Central memory CD8-positive, alpha-beta T cell (primary cell): ENCODE measurements at places on chromosomes 13 and 19.
A peak's percentile ranks its signal among the peaks of the same experiment; 100 is the strongest.

- no peaks in the 10 kb centered on the region for H3K27me3 ChIP-seq
- no peaks in the 10 kb centered on the region for H3K4me1 ChIP-seq
- H3K27ac ChIP-seq: no peak overlapping the region
- no peaks in the 10 kb centered on the region for H3K36me3 ChIP-seq
- no peak for DNase-seq
- no peak overlapping the region for H3K4me3 ChIP-seq
Measured at GRCh38 chr13:35648201-35648600, 171.7 kb upstream of the MAB21L1 start.

DNA sequence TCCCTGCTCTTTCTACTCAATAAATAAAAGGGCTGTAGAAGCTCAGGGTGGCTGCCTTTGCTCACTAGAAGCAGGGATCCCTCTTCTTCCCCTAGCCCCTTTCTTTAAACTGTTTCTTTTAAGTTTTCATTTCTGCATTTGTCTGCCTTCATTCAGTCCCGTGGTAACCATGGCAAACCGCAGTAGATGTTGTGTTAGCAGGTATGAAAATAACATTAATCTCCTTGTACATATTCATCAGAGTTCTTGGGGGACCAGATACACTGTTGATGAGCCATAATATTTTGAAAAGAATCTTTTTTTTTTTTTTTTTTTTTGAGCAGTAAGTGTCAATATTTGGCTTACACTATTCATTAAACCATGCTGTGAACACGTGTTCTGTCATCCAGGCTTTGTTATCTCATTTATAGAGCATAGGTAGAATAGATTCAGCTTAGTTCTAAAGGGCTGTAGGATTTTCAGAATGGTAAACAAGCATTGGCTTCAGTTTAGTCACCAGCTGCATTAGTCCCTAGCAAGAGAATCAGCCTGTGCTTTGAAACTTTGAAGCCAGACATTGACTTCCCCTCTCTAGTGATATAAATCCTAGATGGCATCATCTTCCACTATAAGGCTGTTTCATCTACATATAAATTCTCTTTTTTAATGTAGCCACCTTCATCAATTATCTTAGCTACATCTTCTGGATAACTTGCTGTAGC lies 59.4 kb upstream of the SPRY2 start:
- peak overlapping the region; percentile 54 for H3K4me3 ChIP-seq
- H3K4me1 ChIP-seq: peaks cover 22% of the 10 kb centered on the region
- H3K27me3 ChIP-seq: no peaks in the 10 kb centered on the region

DNA sequence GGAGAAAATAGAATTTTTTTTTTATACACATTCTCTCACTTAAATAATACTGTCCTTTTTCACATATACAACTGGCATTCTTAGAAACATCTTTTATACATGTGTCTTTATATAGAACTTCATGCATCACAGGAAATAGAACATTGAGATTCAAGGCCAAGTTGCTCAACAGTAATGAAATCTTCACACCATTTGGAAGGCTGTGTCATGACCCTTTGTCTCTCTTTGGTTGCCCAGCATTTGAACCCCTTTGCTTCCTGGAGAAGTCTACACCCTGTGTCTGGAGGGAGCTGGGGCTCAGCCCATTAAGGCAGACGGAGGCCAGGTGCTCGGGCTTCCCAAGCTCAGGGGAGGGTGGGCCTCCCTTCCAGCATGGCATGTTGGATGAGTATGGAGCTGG lies 41.1 kb downstream of the B3GLCT start:
- H3K27me3 ChIP-seq: no peaks in the 10 kb centered on the region
- no peak overlapping the region for H3K27ac ChIP-seq
- no peak for DNase-seq
- H3K4me3 ChIP-seq: no peak overlapping the region

DNA sequence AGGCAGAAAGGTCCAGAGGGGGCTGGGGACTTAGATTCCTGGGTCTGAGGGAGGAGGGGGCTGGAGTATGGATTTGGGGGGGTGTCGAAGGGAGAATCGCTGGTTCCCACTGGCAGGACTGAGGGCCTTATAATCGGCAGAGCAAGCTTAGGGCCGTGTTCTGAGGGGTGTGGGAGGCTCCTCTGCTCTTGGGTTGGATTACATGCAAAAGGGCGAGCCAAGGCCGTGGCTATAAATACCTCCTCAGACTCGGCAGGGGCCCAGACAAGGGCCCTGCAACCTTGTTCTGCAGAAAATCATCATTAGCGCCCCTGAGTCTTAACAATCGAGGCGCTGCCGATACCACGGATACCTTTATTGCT lies 707 bp upstream of the MAMSTR start:
- H3K36me3 ChIP-seq: peaks cover 2% of the 10 kb centered on the region
- H3K27me3 ChIP-seq: no peaks in the 10 kb centered on the region
- H3K27ac ChIP-seq: peak overlapping the region; percentile 93
- H3K4me1 ChIP-seq: peaks cover 18% of the 10 kb centered on the region
- DNase-seq: no peak

DNA sequence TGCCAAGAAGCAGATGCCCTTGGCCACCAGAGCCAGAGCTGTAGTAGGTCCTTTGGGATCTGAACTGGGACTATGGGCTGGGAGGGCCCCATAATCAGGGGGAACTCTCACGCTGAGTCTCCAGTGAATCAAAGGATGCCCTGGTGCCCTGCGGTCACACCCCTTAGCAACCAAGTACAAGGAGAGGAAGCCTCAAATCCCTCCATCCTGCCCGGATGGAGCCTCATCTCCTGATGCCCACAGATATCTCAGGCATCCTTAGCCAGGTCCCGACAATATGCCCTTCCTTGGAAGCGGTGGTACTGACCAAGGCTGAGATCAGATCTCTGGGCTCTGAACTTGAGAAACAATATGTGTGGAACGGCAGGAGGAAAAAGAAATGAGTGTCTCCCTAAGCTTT lies 1.7 kb downstream of the PLEKHA4 start:
- H3K4me1 ChIP-seq: no peaks in the 10 kb centered on the region
- peaks cover 1% of the 10 kb centered on the region for H3K36me3 ChIP-seq
- H3K27me3 ChIP-seq: peaks cover 13% of the 10 kb centered on the region
- H3K4me3 ChIP-seq: no peak overlapping the region
- H3K27ac ChIP-seq: no peak overlapping the region
- DNase-seq: no peak

DNA sequence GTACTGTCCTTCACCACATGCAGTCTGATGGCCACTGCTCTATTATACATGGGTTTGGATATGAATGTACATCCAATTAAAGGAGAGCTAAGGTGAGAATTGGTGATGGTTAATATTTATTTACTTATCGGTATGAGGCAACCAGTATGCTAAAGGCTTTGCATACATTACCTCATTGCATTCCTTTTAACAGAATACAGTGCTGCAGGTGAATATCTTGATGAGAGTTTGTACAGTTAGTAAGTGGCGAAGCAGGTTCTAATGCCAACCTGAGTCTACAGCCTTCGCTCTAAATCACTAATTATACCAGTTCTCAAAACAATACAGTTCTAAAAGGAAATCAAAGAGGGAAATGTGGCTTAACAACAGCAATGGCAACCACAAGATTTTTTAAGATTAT lies 284.1 kb downstream of the ITGBL1 start:
- no peak overlapping the region for H3K27ac ChIP-seq
- no peaks in the 10 kb centered on the region for H3K27me3 ChIP-seq
- no peaks in the 10 kb centered on the region for H3K36me3 ChIP-seq
- DNase-seq: no peak

DNA sequence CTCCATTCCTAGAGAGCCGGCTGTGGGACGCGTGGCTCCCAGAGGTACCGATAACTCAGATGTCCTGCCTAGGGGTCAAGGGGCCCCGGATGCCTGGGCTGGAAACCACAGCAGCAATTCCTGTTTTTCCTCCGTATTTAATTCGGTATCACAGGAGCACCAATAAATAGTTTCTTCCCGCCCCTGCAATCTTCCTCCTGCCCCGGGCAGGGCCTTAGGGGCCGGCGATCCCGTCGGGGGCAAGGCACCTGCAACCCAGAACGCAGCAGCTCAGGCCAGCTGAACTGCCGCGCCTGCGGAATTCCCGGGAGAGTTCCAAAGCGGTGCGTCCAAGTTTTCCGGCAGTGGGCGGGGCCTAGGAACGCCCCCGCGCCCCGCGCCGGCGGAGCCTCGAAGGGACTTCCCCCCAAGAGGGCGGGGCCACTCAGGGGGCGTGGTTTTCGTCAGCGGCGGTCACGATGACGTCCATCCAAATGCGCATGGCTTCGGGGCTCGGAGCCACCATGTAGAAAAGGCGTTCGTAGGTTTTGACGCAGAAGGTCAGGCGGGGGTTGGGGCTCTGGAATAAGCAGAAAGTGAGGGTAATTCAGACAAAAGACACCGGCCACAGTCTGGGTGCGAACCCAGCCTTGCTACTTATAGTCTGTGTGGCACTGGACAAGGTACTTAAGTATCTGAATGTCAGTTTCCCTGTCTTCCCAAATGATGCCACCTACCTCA lies 9.7 kb upstream of the LYPD3 start:
- peak overlapping the region; percentile 95 for H3K27ac ChIP-seq
- peak overlapping the region; percentile 77 for H3K4me3 ChIP-seq
- peak; percentile 92 for DNase-seq
- H3K27me3 ChIP-seq: no peaks in the 10 kb centered on the region
- peaks cover 7% of the 10 kb centered on the region for H3K36me3 ChIP-seq
